ENCODE measurements at places on chromosomes 13 and 19. TPM values are rescaled to one million over a fixed set of nuclear protein-coding genes. Genes with fewer than 3 reads are reported as not detected.

DNA sequence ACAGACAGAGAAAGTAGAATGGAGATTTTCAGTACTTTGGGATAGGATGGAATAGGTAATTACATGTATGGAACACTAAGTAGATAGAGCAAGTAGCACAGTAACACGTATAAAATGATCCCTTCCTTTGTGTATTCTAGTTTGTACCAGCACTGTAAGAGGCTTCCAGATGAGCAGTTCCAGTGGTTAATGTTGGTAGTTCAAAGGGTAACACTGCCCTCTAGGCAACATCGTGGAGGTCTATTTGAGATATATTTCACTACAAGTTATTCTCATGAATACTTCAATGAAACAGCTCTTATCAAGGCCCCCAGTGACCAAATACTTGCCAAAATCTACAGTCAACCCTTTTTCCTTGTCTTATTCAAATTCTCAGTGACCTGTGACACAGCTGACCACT, 13.5 kb upstream of the ZNF563 start:
- no peak for DNase-seq

DNA sequence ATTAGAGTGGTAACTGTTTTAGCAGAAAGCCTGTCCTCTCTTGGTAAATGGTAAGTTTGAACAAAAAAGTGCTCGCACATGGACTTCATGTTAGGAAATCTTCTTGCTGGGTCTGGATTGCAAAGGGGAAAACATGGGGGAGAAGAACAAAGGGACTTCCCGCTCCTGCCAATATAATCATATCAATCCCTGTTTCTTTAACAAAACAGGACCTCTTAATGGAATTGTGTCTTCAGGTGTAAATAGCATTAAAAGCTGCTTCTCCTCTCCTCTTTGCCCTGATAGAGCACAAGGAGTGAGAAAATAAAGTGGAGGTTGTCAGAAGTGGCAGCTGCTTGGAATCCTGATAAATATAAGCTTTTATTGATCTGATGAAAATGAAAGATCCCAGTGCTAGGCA, 20.4 kb upstream of the ZNF536 start:
- DNase-seq, result no peak

GRCh38 chr13:34883396-34883795, 58.7 kb upstream of the NBEA start:
- DNase-seq, result no peak

DNA sequence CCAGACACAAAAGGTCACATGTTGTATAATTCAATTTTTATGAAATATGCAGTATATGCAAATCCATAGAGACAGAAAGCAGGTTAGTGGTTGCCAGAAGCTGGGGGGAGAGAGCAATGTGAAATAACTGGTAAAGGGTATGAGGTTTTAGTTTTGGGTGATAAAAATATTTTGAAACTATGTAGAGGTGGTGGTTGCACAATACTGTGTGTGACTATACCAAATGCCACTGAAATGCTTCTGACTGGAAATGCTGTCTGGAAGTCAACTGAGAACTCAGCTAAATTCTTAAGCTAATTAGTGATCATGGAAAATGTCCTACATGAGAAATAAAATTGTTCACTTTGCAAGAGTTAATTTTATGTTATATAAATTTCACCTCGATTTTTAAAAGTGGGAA, 65.3 kb upstream of the RXFP2 start:
- no peak for DNase-seq

- DNase-seq, result no peak
Measured at GRCh38 chr19:41203371-41203770, 10.4 kb downstream of the CYP2S1 start.

DNA sequence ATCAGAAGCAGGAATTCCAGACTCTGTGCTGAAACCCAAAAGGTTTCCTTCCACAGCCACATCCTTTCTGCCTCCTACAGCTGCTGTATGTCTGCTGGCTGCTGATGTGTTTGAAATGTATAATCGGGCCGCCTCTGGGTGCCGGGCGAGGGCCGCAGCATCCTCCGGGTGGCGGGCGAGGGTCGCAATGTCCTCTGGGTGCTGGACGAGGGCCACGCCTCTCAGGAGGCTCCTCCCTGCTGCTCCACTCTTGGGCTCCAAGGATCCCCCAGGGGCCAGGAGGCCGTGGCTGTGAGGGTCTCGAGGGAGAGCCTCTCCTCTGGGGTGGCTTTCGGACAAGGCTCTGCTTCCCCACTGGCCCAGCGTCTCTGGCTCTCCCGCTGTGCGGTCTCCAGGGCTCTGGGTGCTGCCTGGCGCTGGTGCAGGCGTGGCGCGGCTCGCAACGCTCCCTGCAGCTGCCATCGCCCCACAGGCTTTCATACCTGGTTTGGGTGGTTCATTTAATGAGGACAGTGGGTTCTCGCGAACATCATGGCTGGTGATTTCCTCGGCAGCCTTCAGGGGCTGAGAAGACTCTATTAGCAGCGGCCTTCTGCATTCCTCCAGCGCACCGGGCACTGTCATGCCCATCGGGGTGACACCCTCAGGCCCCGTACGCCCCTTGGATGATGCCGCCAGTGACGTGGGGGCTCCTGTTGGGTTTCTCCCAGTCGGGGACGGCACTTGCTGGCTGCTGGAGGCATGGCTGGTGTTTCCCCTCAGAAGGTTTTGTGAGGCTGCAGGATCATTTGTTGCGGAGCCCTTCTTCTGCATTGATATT, 41.8 kb upstream of the GRTP1 start:
- DNase-seq, result no peak

PGLYRP2 gene
- not detected for polyA plus RNA-seq

GRK1 gene
- 0.12 TPM for polyA plus RNA-seq

NLRP7 gene
- 0.75 TPM for polyA plus RNA-seq

KRTDAP gene
- polyA plus RNA-seq, result 0.88 TPM
